ENCODE measurements at places on chromosomes 3 and 15.

DNA sequence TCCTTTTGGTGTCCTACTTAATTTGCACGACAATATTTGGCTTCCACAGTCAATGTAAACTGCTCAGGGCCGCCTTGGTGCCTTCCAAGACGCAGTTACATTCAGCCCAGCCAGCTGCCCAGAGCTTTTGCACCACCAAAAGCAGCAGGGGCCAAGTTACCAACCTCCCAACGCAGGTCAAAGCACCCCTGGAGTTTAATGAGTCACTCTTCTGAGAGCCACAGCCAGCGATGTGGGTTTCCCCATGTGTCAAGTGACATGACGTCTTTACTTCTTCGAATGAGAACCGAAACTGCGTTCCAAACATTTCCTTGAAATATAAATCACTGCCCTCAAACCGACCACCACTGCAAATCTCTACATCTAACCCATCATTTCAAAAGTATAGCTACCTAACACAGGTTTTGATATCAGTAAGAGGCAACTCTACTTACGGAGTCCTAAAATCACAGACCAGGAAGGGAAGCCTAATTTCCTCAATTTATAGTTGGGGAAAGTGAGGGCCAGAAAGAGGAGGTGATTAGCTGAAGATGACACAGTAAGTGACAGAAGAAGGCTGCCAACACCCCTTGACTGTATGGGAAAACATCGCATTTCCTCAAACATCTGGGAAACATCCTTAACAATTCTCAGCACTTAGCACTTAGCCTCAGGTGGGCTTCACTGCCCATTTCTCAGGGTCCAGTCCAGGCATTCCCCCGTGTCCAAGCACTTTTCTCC, 24.5 kb downstream of the MB21D2 start:
- DNase-seq = peak; percentile 75

- no peak for DNase-seq
Measured at GRCh38 chr3:86985181-86985826, 5.6 kb downstream of the VGLL3 start.

DNA sequence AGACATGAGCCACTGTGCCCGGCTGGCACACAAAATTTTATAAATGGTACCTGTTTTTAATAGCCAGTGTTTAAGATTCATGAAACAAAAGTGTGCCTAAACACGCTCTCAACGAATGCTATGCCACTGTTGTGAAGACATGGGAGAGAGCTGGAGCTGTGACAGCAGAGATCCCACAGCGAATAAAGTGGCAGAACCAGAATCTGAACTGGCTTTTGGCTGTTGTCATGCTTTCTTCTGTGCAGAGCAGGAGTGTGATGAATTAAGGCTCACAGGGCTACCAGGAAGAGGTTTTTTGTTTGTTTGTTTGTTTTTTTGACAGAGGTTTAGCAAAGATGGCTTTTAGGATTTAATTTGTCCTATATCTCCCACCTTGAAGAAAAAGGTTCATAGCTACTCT, 14.5 kb downstream of the PTPRG start:
- no peak for DNase-seq

DNA sequence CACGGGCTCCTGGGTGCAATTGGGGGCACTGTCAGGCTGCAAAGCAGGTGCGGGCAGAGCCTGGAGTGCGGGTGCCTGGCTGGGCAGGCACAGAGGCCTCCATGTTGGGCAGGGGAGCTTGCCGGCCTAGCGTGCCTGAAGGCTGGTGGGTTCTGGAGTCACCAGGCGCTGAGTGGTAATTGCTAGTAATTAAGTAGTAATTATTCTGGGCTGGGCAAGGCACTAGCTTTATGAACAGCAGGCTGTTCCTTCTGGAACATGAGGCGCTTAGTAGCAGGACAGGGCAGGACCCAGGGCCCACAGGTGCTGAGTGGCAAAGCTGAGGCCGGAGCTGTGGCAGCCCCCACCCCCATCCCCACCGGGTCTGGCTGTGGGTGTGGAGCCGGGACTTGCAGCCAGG, 25.3 kb downstream of the PLXNA1 start:
- DNase-seq = no peak

DNA sequence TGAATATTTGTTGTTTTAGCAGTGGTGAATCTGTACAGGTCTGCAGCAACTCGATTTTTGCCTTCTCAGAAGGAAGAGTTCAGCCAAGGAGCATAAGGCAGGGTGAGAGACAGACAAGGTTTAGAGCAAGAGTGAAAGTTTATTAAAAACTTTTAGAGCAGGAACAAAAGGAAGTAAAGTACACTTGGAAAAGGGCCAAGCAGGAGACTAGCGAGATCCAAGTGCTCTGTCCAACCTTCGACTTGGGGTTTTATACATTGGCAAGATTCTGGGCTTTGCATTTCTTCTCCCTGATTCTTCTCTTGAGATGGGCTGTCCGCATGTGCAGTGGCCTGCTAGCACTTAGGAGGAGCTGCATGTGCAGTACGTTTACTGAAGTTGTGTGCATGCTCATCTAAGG, 46.7 kb upstream of the AADACL2 start:
- no peak for DNase-seq

DNA sequence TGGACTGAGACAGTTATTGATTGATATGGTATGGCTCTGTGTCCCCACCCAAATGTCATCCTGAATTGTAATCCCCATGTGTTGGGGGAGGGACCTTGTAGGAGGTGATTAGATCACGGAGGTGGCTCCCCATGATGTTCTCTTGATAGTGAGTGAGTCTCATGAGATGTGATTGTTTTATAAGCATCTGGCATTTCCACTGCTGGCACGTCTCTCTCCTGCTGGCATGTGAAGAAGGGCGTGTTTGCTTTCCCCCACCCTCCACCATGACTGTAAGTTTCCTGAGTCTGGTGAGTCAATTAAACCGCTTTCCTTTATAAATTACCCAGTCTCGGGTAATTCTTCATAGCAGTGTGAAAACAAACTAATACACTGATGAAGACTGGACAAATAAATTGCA, 105.6 kb upstream of the MELTF start:
- no peak for DNase-seq

Data from GM10248 (cell line).